ENCODE measurements at places on chromosomes 11 and 22.

GRCh38 chr22:17922925-17923903 is 101.1 kb downstream of the MICAL3 start:
- H3K27ac ChIP-seq: peak overlapping the region; percentile 69
- no peaks in the 10 kb centered on the region for H3K36me3 ChIP-seq
- H3K4me3 ChIP-seq: no peak overlapping the region
- H3K4me1 ChIP-seq: peaks cover 61% of the 10 kb centered on the region

DNA sequence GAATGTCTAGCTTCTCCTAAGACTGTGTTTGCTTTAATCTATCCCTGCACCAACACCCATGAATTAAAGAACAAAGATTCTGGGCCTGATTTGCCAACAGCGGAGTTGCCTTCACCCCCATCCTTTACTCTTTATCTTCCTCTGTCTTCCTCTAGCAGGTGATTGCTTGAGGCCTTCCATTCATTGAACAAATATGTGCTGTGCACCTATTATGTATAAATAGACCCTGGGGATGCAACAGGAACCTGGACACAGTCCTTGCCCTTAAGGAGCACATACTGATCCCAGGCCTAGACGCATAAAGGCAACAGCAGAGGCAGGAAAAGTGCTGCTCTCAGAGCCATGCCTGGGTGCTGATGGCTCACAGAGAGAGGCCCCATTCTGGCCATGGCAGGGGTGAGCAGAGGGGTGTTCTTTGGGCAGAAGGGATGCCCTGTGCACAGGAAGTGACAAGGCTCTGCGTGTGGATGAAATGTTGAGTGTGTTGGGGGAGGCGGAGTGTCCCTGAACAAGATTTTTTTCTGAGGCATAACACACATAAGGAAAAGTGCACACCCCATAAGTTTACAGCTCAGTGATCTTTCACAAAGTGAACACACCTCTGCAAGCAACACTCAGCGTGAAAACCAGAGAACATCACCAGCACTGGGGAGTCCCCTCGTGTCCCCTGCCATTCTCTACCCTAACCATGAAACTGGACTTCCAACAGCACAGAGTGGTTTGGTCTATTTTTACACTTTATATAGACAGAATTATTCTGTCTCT is 145.9 kb downstream of the GRIK4 start:
- H3K27ac ChIP-seq: no peak overlapping the region
- no peaks in the 10 kb centered on the region for H3K4me1 ChIP-seq
- H3K36me3 ChIP-seq: no peaks in the 10 kb centered on the region
- H3K27me3 ChIP-seq: no peaks in the 10 kb centered on the region
- no peak overlapping the region for H3K4me3 ChIP-seq

DNA sequence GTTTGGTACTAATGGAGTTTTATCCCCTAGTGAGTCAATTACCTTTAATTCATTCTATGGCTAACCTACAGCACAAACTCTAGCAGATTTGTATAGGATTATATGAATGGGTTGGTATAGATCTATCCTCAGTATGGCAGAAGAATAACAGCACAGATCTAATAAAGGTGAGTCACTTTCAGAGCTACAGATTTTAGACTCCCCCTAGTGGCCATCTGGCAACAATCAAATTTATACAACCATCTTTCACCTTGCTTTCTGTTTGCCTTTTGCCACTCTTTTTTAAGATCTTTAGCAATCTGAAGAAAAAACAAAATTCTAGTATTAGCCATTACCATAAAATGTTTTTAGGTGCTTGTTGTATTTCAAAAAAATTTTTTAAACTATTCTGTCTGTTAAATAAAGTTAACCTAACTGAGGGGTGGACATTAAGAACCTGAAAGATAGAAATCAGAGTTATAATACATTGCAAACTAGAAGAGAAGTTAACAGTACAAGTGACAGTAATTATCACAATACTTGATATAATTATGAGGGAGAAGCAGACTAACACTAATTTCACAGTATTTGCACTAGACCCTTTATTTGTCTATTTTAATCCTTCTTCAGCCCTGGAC is 25.8 kb downstream of the DDIAS start:
- DNase-seq: no peak
- H3K36me3 ChIP-seq: no peaks in the 10 kb centered on the region
- H3K27me3 ChIP-seq: no peaks in the 10 kb centered on the region
- peaks cover 3% of the 10 kb centered on the region for H3K4me1 ChIP-seq
- H3K4me3 ChIP-seq: no peak overlapping the region

- no peaks in the 10 kb centered on the region for H3K27me3 ChIP-seq
- H3K4me3 ChIP-seq: no peak overlapping the region
- no peaks in the 10 kb centered on the region for H3K36me3 ChIP-seq
- H3K4me1 ChIP-seq: no peaks in the 10 kb centered on the region
- DNase-seq: no peak
These were observed 61.4 kb downstream of the DDX10 start for GRCh38 chr11:108726077-108726800.

- no peak for DNase-seq
- H3K27ac ChIP-seq: no peak overlapping the region
- H3K4me3 ChIP-seq: no peak overlapping the region
These were observed 135.9 kb downstream of the NTM start for GRCh38 chr11:131506348-131506747.

DNA sequence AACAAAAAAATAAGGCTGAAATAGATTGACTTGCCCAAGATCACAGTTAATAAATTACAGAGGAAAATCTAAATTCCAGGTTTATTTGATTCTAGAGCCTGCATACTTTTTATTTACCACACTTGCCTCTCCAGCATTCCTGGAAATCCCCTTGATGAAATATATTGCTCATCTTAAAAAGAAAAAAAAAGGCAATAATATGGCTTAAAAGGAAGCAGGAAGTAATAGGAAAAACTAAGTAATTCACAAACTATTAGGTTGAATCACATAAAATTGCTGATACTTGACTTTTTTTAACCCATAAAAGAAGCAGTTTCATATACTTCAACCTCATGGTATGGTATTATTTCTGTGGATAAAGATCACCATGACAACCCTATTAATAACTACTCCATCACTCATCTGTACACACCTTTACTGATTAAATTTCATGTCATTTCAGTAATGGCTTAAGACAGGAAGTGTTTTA is 52.9 kb downstream of the COPB1 start:
- peaks cover 7% of the 10 kb centered on the region for H3K36me3 ChIP-seq
- no peaks in the 10 kb centered on the region for H3K4me1 ChIP-seq
- no peak overlapping the region for H3K4me3 ChIP-seq
- no peak for DNase-seq
- H3K27ac ChIP-seq: no peak overlapping the region
- no peaks in the 10 kb centered on the region for H3K27me3 ChIP-seq

DNA sequence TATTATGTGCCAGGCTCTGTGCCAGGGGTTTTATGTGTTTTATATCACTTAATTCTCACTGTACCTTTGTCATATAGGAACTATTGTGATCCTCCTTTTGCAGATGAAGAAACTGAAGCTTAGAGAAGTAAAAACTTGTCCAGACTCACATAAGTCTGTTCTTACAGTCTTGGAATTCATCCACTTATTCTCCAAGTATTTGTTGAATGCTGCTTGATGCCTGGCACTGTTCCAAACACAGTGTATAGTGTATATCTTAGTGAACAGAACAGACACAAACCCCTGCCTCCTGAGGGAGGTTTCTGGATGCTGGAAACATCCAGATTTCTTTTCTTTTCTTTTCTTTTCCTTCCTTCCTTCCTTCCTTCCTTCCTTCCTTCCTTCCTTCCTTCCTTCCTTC is 29.0 kb upstream of the FGF3 start:
- no peak overlapping the region for H3K27ac ChIP-seq
- no peaks in the 10 kb centered on the region for H3K27me3 ChIP-seq
- DNase-seq: no peak

GRCh38 chr11:19738124-19738523 is 25.5 kb downstream of the NAV2 start:
- no peaks in the 10 kb centered on the region for H3K27me3 ChIP-seq
- no peak overlapping the region for H3K4me3 ChIP-seq
- DNase-seq: no peak

DNA sequence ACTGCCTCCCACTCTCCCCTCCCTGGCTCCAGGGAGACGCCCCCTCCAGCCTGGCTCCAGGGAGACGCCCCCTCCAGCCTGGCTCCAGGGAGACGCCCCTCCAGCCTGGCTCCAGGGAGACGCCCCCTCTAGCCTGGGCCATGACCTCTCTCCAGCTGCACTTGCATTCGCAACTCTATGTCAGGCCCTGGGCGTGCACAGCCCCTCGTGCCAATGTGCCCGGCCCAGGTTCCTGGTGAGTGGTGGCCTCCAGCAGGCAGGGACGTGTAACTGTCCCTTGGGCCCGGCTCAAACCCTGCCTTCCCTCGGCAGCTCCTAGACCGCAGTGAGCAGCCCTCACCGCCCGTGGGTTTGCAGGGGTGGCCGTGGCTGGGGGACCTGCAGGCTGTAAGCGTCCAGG is 6.9 kb downstream of the MUC6 start:
- no peaks in the 10 kb centered on the region for H3K4me1 ChIP-seq
- H3K27ac ChIP-seq: no peak overlapping the region
- H3K27me3 ChIP-seq: no peaks in the 10 kb centered on the region
- no peaks in the 10 kb centered on the region for H3K36me3 ChIP-seq

DNA sequence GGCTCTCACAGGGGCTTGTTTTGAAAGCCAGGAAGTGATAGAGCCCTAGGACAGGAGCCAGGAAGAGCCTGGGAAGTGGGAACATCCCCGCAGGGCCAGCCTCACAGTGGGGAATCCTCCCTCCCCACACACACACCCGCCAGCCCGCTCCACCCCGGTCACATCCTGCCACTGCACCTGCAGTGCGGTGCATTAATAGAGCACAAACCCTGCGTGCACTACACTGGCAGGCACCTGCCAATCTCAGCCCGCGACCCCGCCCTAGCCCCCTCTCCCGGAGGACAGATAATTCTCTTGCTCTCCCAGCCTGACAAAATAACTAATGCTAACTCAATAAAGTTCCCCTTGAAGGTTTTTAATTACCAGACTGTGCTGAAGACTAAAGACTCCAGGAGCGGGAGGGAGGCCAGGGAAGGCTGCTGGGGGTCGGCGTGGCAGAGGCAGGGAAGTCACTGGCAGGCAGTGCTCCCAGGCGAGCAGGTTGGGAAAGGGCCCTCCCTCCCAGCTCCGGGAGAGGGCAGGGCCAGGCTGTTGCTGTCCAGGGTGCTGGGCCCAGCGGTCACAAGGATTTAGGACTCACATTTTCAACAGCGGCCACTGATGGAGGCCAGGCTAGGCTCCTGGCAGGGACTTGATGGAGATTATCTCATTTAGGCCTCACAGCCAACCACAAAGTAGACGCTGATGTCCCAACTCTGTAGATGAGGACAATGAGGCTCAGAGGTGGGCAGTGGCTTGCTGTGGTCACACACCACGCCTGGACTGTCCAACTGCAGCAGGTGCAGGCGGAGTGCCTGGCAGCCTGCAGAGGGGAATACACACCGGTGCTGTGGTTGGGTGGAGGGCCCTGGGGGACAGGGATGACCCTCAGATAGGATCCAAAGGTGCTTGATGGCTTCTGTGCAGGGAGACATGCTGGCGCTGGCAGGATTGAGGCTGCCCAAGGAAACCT is 23.9 kb upstream of the TCF20 start:
- no peak for DNase-seq
- H3K4me3 ChIP-seq: no peak overlapping the region

- peak overlapping the region; percentile 74 for H3K4me3 ChIP-seq
- H3K27ac ChIP-seq: peak overlapping the region; percentile 98
- H3K4me1 ChIP-seq: no peaks in the 10 kb centered on the region
- DNase-seq: peak; percentile 87
- H3K27me3 ChIP-seq: no peaks in the 10 kb centered on the region
These were observed 716 bp upstream of the DDB2 start for GRCh38 chr11:47213950-47214565.

DNA sequence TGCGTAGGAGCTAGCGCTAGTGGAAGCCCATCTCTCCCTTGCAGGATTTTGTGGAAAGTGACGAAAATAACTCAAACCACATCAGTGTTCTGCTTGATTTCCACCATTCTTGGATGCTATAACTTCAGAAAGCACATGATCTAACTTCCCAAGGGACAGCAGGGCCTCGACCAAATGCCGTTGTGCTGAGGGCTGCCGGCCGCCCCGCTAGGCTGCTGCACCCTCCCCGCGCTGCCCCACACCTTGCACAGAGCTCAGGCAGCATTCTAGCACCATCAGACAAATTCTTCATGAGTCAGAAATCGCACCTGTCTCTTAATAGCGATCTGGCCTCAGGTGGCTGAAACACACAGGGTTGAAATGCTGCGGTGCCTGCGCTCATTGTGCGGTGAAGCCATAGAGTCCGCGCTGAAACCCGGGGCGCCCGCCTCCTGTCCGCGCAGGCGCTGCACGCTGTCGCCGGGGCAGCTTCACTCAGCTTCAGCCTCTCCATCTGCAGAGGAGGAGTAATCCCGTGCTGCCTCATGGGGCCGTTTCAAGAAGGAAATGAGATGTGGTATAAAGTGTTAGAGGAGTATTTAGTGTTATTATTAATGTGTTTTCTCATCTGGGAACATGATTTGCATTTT is 59.2 kb upstream of the B3GAT1 start:
- H3K27ac ChIP-seq: no peak overlapping the region
- no peaks in the 10 kb centered on the region for H3K36me3 ChIP-seq
- H3K4me3 ChIP-seq: no peak overlapping the region
- DNase-seq: no peak

DNA sequence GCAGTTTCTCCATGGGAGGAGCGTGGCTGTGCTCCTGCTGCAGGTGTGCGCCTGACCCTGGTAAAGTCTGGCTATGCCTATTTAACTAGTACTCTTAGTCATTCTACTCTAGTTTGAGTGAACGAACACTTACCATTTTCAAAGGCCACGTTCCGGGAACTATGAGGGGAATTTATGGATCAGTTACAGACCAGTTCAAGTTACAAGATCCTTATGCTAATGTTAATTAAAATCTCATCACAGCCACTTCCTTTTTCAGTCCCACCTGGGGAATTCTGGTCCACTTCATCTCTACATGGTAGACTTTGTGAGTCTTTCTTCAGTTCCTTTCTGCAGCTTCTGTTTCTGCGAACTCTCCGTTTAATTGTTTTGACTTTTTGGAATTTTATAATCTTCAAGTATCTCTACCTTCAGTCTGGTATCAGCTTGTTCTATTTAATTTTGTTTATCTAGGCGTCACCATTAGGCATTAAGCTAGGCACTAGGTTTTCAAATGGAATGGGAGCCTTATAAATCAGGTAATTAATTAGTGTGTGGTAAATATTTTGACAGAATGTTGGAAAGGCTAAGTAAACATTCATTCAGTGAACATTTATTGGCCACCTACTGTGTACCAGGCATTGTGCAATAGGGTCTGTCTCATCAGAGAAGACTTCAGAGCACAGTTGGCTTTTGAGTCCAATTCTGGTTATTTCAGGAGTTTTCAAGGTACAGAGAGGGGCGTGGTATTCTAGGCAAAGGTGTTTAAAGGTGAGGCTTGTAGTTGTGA is 78.9 kb downstream of the GRK3 start:
- H3K4me3 ChIP-seq: no peak overlapping the region
- no peaks in the 10 kb centered on the region for H3K27me3 ChIP-seq
- no peaks in the 10 kb centered on the region for H3K4me1 ChIP-seq
- H3K27ac ChIP-seq: no peak overlapping the region
- no peaks in the 10 kb centered on the region for H3K36me3 ChIP-seq
- DNase-seq: no peak

GRCh38 chr11:68990995-68991780 is 10.4 kb upstream of the MRGPRD start:
- H3K36me3 ChIP-seq: no peaks in the 10 kb centered on the region
- H3K27ac ChIP-seq: no peak overlapping the region
- H3K4me3 ChIP-seq: no peak overlapping the region
- H3K27me3 ChIP-seq: peaks cover 4% of the 10 kb centered on the region

Measured in tibial nerve (tissue), 4 donors.